CD4-positive, alpha-beta T cell treated with Interleukin-4 for 4 hours (primary cell): ENCODE measurements at places on chromosomes 7 and 10.

GRCh38 chr10:72098301-72098835 is 10.0 kb upstream of the SPOCK2 start:
- DNase-seq = no peak

- no peak for DNase-seq
Measured at GRCh38 chr7:46210467-46210866, 289.4 kb upstream of the IGFBP3 start.

DNA sequence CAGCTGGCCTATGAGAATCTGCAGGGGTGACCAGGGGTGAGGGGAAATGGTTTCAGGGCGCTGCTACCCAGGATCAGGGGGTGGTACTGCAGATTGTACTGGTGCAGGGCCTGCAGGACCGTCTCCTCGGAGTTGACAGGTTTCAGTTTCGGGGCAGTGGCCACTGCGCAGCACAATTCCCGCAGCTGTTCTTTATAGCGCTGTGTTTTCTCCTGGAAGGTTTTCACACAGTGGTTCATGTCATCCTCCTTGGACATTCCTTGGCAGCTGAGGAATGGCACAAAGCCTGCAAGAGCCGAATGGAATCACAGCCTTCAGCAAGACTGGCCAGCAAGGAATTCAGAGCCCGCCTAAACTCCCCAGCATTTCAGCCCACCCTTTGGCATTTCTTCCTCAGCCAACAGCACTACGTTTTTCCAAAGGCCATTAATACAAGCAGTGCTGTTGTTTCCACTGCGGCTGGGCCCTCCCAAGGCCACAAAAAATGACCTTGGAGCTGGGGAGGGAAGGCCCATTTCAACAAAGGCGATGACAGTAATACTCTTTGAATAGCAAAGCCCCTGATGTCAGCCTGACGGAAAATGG is 44.9 kb downstream of the PNLIPRP2 start:
- no peak for DNase-seq

DNA sequence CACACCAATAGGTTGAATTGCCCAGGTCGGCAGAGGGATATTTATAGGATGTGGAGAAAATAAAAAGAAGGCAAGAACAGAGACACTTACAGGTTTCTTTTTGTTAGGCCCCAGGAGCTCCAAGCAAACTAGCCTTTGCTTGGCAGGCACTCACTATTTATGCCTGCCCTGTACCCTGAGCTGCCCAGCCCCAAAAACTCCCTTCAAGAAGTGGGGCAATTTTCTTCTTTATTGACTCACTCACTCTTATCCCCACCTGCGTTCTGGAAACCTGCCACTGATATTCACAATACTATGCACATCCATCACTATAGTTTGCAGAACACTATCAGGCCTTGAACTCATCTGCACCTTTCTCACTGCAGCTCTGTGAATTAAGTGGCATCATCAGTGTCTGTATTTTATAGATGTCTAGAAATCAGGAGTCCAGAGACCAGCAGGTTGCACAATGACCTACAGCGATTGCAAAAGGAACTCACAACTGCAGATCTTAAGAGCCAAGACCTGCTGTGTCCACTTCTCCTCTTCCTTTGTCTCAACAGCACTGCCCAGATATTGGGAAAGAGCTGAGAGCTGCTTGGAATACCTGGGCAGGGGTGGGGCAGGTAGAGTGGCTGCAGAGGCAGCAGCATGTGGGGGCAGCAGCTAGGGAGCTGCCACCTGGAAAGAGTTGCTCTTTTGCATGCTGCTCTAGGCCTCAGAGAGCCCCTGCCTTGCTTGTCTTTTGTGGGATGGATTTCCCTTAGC is at the start of gene SFTPD:
Gene SFTPD (minus strand): TSS at position 130 of the 747 bp plus-strand sequence. CDS start 2,446 bp downstream, outside the sequence.
- DNase-seq = no peak

- DNase-seq = no peak
Measured at GRCh38 chr7:947391-948210, 6.9 kb downstream of the ADAP1 start.

DNA sequence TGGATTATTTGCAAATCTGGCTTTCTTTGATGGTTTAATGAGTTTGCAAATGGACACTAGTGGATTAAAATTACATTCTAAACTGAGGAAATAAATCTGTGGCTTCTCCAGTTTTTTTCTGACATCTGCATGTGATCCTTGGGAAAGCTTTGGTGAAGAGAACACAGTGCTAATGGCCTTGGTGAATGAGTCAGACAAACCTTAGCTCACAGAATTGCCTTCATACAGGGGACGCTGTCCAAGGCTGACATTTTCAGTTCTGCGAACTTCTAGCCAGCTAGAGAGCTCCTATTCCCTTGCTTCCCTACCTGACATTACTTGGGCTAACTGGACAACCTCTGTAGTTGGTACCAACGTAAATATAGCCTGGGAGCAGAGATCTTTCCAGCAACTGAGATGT is 21.2 kb downstream of the BMPER start:
- DNase-seq = no peak

DNA sequence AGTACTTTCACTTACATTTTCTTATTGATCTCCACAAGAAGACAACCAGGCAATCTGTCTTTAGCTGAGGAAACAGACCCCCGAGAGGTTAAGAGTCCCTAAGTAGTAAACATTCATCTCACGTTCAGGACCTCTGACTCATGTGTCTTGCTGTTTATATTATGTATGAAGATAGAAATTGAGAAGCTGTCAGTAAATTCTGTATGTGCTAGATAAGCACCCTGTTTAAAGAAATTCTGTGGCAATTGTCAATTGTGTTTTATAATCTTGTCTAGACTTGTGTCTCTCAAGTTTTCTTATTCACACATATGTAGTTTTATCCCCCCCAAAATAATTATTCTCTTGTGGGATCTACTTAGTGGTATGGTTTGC is 14.5 kb downstream of the ADK start:
- no peak for DNase-seq

DNA sequence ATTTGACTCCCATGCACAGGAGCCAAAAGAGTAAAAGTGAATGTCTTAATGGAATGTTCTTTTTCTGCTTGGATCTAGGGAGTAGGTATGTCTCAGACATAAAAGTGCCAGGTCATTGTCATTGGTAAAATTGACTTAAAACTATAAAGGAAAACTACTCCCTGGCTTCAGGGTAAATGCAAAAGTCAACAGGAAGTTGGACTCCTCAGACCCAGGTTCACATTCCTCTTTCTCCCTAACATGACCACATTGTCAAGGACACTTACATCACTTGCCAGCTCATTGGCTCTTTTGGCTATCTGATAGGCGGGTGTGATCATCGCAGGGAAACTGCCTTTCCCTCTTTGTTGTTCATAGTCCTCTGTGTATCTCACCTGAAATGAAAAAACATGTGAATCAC is 13.7 kb downstream of the NRAP start:
- no peak for DNase-seq
